ENCODE measurements at places on chromosomes 4 and X.
A peak's percentile ranks its signal among the peaks of the same experiment; 100 is the strongest.

DNA sequence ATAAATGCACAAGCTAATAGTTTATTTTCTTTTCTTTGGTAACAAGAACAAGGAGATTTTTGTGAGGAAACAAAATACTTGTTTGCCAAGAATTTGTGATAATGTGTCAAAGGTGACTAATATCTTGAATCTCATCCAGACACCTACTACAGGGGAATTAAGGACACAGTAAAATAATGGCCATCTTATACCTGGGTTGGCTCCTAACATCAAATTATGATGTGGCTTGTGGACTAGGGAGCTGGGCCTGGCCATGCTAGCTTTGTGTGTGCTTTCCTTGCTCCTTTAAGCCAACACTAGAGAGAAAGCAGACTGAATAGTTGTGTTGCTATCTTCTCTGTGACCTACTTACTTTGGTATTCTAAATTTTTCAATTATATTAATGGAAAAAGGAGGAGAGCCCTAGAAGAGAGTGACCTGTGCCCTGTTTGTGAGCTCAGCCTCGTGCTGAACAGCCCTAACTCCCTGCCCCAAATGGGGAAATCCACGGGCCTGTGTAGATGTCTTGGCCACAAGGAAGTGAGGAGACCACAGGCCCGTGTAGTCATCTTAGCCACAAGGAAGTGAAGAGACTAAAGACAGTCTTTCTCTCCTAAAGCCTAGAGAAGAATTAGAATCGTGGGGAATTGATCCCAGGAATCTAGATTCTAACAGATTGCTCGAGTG is 23.3 kb downstream of the ARHGAP24 start:
- DNase-seq: no peak

GRCh38 chr4:10655968-10656367 is 28.6 kb downstream of the CLNK start:
- no peak for DNase-seq

GRCh38 chrX:29172880-29173279 is 585.6 kb downstream of the IL1RAPL1 start:
- DNase-seq: no peak

- DNase-seq: no peak
These were observed 1.9 kb downstream of the SHOX start for GRCh38 chrX:632366-633042.

DNA sequence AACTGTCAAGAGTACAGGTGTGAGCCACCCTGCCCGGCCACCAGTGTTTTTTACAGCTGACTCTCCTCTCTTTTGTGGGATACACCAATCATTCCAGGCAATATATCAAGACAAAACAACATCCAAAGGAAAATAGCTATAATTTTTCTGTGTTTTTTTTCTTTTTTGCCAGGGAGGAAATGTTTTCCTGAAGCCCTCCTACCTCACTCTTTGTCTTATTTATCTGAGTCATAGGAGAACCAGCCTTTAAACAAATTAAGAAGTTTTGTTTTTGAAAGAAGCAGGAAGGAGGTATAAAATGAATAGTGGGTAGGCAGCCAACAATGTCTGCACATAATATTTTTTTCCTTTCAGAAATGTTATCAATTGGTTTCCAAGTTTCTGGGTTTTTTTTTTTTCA is 493.9 kb downstream of the CCSER1 start:
- no peak for DNase-seq

DNA sequence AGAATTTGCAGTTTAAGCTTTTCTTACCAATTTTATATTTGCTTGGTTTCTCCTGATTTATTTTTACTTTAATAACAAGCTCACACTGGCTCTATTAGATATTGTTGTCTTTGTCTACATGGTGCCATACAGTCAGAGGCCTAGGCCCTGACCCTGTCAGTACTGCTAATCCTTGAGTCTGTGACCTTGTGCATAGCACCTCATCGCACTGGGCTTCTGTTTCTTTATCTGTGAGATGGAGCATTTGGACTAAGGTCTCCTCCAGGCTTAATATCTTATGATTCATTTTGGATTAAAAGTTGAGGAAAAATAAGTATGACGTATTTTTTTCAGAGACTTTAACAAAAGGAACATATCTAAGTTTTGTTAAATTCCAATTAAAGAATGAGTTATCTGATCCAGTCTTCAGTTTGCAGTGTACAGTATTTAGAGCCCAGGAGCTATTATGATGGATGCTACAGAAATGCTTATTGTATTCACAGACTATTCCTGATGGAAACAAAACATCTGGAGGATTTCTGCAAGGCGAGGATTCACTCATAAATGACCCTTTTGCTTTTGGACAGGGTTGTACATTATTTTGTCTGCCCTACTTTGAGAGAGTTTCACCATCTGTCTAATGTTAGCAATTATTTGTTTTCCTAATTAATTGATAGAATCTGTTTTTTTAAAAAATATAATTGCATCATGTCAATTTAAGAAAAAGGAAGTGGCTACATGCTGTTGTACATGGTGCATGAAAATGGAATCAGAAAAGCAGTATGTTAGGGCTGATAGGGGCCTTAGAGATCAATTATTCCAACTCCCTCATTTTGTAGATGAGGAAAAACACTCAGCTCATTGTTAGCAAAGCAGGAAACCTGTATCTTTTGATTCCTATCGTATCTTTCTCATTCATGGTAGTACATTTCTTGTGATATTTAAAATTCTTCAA is 203.6 kb downstream of the BANK1 start:
- DNase-seq: no peak

DNA sequence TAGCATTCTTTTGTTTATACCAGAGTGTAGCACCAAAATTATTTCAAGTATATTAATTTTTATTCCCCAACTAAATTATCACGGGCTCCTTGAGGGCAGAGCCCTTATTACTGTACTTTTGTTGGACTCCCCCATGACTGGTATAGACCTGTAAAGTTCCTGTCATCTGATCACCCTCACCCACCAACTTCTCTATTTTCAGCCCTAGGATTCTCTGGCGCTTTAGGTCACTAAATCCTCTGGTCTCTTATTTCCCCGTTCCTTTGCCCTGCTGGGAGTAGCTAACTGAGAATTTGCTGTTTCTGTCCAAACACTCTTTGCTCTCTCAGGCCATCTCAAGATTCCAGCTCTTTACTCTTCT is 3.2 kb upstream of the XKRX start:
- DNase-seq: no peak

GRCh38 chr4:185702147-185702663 is 109.8 kb downstream of the SORBS2 start:
- DNase-seq: no peak

DNA sequence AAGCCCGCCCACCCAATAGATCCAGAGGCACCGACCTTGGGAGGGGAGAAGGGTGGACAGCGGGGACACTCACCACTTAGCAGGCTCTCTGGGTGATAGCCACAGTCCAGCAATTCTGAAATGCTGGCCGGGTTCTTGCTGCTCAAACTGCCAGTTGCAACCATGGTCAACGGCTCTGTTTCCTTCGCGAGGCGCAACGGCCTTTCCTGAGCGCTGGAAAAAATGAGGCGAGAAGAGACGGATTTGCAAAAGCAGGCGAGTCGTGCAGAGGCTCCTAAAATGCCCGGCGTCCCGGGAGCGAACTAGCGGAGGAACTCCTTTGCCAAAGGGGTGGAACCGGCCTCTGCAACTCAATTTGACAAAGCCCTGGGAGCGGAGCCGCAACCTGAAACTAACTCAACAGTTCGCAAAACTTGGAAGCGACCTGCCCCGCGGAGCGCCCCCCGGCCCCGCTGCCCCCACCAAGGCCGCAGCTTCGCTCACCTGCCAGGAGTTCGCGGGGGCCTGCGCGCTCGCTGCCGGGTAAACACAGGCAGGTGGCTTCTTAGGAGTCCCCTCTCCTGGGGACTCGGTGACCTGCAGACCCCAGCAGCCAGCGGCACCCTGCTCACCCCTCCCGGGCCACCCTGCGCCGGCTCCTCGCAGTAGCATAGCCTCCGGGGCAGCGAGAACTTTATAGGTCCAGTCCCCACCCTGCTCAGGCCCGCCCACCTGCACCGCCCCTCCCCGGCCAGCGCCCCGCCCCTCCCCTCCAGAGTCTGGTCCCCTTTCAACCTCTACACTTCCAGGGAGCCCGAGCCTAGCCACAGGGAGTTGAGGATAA is at the start of gene DDIT4L:
Gene DDIT4L (minus strand): TSS at position 649 of the 823 bp plus-strand sequence. CDS start 485 bp downstream, at position 164.
- DNase-seq: peak; percentile 37

DNA sequence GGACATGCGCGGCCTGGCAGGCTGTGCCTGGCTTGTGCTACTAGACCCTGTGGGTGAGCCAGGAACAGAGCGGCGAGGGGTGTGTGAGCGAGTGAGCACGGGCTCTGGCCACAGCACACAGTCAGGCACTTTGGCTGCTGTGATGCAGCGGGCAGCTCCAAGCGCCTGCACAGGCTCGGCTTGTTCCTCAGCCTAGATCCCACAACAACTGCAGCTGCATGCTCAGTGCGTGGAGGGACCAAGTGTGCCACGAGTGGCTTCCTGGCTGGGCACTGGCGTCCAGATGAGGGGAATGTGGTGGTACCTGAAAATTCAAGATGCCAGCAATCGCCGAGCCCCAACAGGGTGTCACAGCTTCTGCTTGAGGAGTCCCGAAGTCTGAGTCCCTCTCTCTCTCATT is 1056.6 kb downstream of the RAPGEF2 start:
- DNase-seq: no peak

- peak; percentile 67 for DNase-seq
These were observed 24.2 kb upstream of the CSF2RA start for GRCh38 chrX:1244164-1245076.

- DNase-seq: no peak
These were observed 68.6 kb downstream of the CDS1 start for GRCh38 chr4:84651499-84651898.

- peak; percentile 68 for DNase-seq
These were observed 23.4 kb downstream of the CCNI start for GRCh38 chr4:77052352-77052751.

- DNase-seq: no peak
These were observed 150.8 kb upstream of the ARHGEF9 start for GRCh38 chrX:63935835-63936234.

DNA sequence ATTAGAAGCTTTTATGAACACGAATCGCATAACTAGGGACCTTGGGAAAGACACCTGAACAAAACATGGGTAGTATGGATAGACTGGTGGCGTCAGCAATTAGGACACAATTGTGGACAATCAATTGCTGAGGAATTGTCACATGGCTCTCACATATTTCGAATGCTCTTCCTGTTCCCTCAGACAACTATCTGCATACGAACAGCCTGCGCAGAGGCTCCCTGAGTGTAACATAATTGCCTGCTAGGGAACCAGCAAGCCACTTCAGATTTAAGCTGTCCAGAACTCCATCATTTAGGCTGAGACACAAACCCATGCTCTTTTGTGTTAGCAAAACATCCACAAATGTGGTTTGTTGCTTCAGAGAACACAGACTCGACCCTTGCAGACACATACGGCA is 160.8 kb downstream of the MGST2 start:
- no peak for DNase-seq

- DNase-seq: no peak
These were observed 219.2 kb downstream of the ARAP2 start for GRCh38 chr4:36024901-36025660.

All from glutamatergic neuron (in vitro differentiated cells).